ENCODE measurements at places on chromosomes 5 and 9.

DNA sequence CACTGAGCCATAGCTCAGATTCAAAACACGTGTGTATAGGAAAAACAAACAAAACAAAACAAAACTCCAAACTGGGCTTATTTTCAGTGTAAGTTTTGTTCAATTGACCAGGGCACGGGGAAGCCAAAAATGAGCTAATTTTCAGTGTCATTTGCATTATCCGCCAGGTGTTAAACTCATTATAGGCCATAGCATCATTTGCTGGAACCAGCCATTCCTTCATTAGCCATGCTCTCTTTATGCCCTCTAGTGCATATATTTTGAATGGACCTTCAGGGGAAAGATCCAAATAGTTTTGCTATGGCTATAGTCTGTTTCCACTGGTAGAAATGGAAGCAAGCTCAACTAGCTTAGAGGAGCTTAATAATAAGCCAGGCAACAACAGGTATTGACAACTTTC lies 1205.2 kb upstream of the DMAC1 start:
- no peak for DNase-seq

DNA sequence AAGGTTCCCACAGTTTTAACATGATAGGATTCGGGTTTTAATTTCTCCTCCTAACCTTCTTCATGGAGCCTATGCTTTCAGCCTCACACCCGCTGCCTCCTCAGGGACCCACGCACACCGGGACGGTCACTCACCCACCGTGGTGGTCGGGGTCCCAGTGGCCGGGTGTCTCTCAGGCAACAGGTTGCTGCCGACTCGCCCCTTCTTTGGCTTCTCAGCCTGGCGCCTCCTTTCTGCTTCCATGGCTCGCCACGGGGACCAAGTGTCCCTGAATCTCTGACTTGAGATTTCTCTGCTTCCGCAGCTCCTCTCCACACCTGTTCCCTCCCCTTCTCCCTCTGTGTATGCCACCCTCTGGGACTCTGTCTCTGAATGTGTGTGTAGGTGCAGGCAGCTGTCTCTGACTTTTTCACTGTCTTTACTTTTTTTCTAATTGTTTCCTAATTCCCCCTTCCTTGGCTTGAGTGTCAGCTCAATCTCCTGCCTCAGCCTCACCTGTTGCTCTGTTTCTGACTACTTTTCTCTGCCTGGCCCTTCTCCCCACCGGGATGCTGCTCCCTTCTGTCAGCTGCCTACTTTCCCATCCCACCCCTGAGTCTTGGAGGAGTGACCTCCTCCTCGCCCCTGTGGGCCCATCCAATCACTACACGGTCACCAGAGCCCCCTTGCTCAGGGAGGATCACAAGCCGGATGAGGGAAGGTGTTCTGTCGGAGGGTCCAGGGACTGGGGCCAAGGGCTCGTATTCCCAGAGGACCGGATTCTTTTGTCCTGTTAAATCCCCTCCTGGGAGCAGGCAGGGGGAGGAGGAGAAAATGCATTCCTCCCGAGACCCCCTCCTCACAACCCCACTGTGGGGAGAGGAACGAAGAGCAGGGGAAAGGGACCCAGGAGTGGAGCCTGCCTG lies at the start of gene PROP1:
TSS of gene PROP1 (minus strand) at position 552 of the 905 bp plus-strand sequence. CDS start at position 243, 309 bp downstream.
- DNase-seq, result no peak

GRCh38 chr9:107175816-107176435 lies 107.2 kb upstream of the RAD23B start:
- no peak for DNase-seq

GRCh38 chr9:124041817-124042116 lies 30.2 kb downstream of the LHX2 start:
- DNase-seq, result no peak

DNA sequence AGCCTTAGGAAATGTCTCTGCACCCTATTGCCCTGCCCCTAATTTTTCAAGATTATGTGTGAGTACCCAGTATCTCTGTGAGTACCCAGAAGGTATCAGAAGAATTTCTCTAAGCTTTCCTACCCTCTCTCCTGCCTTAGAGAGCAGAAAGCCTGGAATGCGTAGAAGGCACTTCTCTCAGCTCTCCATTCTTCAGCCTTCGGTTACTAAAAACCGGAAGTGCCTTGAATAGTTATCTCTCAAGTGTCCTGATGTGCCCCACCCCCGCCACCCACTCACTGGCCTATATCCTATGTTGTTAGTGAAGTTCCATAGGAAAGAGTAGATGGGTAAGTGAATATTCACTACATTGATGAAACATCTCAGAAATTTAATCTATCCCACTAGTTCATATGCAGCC lies 210.7 kb upstream of the CDH10 start:
- no peak for DNase-seq

GRCh38 chr9:127634698-127635097 lies 22.6 kb downstream of the STXBP1 start:
- no peak for DNase-seq

- DNase-seq, result no peak
These were observed 37.3 kb downstream of the CFAP77 start for GRCh38 chr9:132447346-132447745.

DNA sequence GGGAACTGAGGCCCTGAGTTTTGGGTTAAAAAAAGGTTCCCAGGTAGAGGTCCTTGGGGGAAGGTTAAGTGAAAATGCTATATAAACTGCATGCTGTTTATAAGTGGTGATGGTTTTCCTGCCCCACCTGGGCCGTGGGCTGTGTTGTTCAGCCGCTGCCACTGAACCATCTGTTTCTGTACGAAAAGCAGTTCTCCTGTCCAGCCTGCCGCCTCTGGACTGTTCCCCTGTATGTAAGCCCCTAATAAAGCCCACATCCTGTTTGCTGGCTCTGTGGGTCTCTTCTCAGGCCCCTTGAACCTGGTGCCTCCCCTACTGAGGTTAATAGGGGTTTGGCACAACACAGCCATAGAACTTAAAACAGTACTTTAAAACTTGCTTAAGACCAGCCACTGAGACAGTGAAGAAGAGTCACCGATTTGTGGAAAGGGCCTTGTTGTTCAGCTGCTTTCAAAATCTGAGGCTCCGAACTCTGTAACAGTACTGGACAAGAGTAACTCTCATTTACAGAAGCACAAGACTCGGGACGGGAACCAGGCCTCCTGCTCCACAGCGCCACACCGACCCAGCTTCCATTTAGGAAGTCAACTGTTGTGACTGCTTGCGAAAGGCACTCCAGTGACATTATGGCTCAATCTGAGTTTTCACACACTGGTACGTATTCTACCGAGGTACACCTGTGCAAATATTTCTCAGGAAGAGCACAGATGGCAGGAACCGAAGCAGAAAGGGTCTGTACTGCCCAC lies 192.5 kb downstream of the CDK5RAP2 start:
- DNase-seq, result no peak

- no peak for DNase-seq
These were observed 3.2 kb downstream of the TGFBR1 start for GRCh38 chr9:99108131-99108530.

DNA sequence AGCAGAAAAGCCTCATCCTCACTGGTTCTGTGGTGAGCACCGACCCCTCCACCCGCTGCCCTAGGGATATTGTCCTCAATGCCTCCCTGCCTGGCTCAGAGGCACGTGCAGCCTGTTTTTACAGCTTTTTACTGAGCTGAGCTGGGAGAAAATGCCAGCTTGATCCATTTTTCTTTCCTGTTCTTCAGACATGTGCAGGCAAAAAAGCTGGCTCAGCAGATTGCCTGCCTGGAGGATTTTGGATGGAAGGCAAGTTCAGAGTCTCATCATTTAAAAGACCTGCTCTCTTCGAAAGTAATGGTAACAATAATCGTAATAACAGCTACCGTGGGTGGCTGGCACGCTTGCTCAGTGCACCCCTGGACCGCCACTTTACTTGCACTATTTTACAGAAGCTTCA lies 135.0 kb upstream of the SMIM23 start:
- DNase-seq, result no peak

GRCh38 chr5:29218138-29218537 lies 1975.3 kb upstream of the CDH6 start:
- no peak for DNase-seq

DNA sequence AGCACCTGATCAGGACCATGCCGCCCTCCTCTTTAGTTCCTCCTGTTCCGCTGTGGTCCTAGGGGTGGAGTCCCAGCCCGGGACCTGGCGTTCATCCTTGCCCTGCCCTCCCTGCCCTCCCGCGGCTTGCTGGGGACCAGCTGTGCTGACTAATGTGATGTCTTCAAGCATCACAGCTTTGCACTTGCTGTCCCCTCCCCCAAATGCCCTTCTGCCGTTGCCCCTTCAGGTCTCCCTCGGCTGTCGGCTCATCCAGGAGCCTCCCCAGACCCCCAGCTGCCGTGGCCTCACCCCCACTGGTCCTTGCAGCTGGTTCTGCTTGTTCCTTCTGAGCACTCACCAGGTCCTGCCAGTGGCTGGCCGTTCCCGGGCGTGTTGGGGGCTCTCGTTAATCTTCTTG lies 19.9 kb downstream of the RXRA start:
- DNase-seq, result no peak

- DNase-seq, result no peak
These were observed 126.9 kb downstream of the FSTL4 start for GRCh38 chr5:133485468-133485867.

- DNase-seq, result no peak
These were observed 1.2 kb upstream of the NPR3 start for GRCh38 chr5:32709750-32710549.

GRCh38 chr5:178940569-178941360 lies at the start of gene ZNF454:
Gene ZNF454 (plus strand): TSS chr5:178941198. CDS start chr5:178942792, 1,594 bp downstream.
- DNase-seq, result peak; percentile 95

DNA sequence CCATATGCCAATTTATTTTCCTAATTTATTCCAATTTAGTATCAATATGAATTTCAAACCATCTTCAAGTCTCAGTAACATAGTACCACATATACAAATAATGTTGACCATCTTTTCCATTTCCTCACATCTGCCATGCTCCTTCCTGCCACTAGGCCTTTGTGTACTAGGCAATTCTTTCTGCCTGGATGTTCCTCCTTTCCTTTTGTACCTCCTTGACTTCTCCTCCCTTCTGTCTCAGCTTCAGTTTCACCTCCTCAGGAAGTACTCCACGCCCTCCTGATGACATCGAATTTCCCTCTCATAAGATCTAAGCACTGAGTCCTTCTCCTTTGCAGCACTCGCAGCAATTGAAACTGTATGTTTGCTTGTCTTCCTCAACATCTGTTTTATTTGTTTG lies 53.9 kb downstream of the MEF2C start:
- no peak for DNase-seq

Data from amygdala (tissue), 56 donors.